Coronary artery (tissue), 2 donors: ENCODE measurements at places on chromosomes 12 and 14.

GRCh38 chr12:66708704-66709456, 30.0 kb upstream of the GRIP1 start:
- no peak for DNase-seq

GRCh38 chr12:52494100-52494499, 1.0 kb upstream of the KRT6A start:
- DNase-seq, result no peak

DNA sequence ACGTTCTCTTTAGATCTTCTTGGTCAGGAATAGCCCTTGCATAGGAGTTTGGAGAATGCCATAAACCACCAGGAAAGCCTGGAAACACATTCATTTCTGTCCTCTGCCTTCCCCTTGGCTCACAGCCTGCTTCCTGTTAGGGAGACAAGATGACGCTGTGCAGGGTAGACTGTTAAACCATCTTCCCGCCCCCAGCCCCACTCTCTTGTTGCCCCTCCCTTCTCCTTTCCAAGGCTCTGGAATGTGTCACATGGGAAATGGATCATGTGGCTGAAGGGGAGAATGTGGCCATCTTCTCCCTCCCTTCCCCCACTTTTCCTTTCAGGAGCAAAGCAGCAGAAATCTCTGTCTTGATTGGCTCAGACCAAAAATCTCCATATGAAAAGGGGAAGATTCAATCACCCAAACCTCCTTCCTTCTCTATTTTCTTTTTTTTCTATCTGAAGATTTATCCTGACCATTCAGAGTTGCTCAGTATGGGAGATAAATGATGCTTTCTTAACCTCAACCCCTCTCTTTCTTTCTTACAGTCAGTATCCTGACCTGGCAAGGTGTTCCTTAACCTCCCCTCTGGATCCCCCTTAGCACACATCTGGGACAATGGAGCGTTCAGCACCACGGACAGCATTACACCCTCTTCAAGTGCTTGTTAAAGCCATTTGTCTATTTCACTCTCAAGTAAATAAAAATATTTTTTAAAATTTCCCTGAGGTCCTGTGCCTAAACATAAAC, 11.4 kb downstream of the GPR19 start:
- DNase-seq, result no peak

DNA sequence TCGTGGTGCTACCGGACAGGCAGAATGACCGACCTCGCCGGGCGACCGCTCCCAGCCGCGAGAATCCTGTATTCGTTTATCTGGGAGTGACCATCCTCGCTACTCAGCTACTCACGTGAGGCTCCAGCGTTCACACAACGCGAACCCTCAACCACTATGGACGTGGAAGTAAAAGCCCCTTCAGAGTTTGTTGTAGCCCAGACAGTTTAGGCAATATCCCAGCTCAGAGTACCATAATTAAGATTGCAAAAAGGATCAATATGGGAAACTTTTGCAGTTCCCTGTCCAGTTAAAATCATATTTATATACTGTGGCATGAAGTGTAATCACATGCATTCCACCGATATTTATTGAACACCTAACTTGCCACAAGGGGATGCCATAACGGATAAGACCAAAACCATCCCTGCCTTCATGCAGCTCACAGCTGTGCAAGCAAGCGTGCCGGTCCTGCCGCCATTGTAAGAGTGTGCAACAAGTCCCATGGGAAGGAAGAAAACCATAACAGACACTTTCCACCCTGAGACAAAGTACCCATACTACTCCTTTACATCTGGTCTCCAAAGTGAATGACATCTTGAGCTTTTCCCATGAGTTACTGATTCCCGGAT, 938 bp upstream of the MAX start:
- no peak for DNase-seq

DNA sequence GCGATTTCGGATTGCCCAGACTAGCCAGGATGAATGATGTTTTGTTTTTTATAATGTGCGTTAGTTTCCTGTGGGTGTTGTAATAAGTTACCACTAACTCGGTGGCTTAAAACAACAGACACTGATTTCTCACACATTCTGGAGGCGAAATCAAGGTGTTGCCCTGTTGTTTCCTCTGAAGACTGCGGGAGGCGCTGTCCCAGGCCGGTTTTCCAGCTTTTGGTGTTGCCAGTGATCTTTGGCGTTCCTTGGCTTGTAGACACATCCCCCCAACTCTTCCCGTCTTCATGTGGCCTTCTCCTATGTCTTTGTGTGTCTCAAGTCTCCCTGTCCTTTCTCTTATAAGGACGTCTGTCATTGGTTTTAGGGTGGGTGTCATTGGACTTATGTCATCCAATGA, 267.7 kb downstream of the AACS start:
- DNase-seq, result peak; percentile 22

GRCh38 chr14:58288106-58288792, 10.1 kb upstream of the ARID4A start:
- no peak for DNase-seq

DNA sequence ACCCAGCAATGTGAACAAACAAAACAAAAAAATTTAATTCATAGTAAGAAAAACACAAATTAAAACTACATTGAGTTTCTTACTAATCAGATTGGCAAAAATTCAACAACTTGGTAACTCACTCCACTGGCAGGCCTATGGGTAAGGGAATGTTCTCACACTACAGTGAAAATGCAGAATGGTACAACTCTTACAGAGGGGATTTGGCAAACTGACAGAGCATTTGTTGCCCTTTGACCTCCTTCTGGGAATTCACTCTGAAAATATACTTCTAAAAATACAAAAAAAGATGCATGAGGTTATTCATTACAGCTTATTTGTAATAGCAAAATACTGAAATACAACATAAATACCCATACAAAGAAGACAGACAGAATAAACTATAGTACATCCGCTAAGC, 32.8 kb downstream of the ABCD2 start:
- no peak for DNase-seq

DNA sequence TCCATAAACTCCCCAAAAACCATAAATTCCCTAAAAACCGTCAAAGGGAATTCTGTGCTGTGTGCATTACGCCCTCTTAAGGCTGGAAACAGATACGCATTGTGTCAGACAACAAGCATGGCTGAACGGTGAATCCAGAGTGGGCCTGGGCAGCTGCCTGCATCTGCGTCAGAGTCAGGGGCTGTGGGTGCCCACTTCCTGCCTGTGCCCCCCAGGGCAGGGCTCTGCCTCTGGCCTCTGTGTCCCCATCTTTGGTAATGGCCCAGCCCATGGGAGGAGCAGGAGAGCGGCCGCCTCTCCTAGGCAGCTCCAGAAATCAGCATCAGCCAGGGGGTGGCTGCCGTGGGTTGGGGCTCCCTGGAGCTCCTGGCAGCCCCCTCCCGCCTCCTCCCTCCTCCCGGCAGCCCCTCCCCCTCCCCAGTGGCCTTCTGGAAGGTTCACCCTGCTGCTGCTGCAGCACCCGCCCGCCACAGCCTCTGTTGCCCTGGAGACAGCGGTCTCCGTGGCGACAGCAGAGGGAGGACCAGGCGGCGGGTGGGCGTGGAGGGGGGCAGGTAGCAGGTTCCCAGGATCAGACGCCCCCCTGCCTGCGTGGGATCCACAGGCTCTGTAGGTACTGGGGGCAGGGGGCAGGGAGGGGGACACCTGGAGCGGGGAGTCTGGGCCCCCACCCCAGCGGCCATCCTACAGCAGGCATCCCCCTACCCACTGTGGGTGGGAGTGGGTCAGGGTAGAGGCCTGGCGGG, 5.9 kb downstream of the MMP17 start:
- DNase-seq, result no peak

DNA sequence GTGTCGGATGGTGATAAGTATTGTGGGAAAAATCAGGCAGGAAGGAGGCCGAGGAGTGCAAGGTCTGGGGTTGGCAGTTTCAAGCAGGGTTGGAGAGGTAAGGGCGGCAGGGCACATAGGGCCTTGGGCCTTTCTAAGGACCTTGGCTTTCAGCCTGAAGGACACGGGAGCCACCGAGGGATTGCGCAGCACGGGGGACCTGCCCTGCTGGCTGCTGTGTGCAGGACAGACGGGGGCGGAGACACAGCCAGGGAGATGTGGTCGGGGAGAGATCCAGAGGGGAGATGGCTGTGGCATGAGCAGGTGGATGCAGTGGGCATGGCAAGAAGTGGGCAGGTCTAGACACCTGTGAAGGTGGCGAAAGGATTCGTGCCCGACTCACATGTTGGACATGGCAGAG, 14.7 kb downstream of the OTUB2 start:
- no peak for DNase-seq

- no peak for DNase-seq
Observed at GRCh38 chr14:31787377-31787776, 226.2 kb downstream of the NUBPL start.

GRCh38 chr14:33943096-33943883, 7.6 kb downstream of the EGLN3 start:
- no peak for DNase-seq

GRCh38 chr12:54038284-54038870, 5.5 kb downstream of the HOXC5 start:
- no peak for DNase-seq

DNA sequence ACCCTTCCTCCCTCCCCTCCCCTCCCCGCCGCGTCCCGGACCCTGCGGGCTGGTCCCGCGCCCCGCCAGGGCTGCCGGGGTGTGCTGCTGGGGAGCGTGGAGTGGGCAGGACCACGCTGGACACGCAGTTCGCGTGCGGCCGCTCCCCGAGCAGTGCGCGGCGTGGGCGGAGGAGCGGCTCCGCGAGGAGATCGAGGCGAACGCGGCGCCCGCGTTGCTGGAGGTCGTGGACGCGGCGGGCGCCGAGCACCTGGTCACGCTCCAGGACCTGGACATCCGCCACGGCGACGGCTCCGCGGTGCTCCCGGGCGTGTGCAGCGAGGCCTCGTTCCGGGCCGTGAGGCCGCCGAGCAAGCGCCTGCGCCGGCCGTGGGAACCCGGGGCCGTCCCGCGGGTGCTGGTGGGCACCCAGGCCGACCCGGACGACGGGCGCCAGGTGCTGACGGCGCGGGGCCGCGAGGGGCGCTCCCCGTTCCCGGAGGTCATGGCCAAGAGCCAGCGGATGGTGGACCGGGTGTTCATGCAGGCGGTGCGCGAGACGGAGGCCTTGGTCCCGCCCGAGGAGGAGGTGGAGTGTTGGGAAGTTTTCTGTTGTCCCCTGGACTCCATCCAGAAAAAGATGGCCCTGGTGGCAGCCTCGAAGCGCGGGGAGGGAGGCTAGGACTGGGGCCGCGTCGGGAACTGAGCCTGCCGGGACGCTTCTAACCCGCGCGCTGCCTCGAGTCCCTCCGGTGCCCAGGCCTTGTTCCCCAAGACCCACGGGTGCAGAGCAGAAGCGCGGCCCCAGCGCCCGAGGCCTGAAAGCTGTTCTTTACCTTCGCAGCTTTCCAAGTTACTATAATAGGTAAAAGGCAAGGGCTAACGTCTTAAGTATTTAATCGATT, 54.7 kb upstream of the EIF5 start:
- DNase-seq, result no peak

DNA sequence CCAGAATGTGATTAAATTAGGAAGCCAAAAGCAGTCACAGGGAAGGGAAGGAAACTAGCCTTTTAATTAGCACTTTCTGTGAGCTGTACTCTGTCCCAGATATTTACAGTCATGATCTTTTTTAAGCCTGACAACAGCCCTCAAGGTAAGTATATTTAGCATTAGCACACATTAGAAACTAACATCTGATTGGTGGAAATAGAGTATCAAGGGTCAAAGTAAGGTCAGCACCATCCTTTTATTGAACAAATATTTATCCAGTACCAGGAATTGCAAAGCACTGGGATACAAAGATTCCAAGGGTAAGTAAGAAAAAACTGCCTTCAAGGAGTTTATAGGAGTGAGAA, 28.2 kb downstream of the RPGRIP1 start:
- no peak for DNase-seq

DNA sequence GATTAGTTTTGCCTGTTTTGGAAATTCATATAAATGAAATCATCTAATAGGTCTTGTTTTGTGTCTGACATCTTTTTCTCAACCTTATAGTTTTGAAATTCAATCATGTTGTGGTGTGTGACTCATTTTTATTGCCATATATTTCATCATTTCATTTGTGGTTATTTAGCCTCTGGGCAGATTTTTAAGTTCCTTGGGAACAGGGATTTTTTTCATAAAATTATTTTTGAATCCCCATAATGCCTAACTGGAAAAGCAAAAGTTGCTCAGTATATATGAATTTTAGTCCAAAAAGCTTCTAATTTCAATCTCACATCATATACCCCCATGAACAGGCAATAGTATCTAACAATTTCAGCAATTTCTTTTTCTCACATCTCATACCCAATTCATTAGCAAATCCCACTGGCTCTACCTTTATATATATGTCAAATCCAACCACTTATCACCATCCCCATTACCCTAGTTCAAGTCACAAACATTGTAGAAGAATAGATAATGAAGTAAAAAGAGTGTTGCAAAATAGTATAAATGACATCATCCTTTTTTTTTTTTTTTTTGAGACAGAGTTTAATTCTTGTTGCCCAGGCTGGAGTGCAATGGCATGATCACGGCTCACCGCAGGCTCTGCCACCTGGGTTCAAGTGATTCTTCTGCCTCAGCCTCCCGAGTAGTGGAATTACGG, 2.6 kb upstream of the OR6J1 start:
- DNase-seq, result no peak

DNA sequence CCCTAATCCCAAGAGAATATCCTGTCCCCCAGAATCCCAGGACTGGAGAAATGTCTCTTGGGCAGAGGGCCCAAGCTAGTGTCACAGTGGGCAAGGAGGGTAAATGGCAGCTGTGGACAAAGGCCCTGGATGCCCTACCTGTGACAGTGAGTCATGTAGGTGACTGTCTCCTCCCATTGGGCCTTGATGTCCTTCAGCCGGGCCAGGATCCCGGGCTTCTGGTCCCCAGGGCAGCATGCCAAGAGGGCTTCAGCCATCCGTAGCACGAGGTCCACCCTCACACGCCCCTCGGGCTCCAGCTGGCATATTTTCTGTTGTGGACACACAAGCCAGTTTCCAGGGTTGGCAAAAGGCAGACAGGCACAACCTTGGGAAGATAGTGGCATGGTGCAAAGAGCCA, 48.8 kb downstream of the SYNE3 start:
- DNase-seq, result no peak

- no peak for DNase-seq
Observed at GRCh38 chr12:113485330-113485729, 13.7 kb upstream of the LHX5 start.

GRCh38 chr14:36940476-36940875, 231.9 kb downstream of the SLC25A21 start:
- DNase-seq, result no peak
